ENCODE measurements at places on chromosomes 13 and 19.

DNA sequence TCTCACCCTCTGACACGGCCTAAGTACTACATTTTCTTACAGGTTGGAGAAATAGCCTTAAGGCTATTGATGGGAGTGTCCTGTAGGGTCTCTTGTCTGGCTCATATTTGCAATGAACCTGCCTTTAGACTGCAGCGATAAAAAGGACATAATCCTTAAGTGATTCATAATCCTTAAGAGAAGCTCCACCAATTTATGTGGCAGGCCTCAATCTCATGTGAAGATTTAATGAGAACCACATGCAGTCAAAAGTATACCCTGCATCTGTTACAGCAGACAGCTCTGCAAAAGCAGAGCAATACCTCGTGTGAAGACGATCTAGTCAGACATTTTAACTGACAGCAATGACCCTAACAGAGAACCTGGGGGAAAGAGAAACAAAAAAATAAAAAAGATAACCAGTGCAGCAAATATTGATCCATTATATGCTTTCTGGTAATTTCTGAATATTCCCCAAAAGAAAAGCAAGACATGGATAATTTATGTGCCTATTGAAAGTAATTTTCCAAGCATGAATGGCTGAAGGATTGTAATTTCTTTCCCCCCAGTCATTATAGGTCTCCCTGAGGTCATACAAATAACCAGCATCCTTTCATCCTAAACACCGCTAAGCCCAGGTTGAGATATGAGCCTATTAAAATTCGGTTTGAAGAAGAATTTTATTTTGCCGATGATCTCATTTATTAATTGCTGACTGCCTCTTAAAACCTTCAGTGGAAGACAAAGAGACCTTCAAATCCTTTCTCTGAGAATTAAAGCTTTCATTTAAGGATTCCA is 321.8 kb upstream of the NBEA start:
- DNase-seq = no peak

DNA sequence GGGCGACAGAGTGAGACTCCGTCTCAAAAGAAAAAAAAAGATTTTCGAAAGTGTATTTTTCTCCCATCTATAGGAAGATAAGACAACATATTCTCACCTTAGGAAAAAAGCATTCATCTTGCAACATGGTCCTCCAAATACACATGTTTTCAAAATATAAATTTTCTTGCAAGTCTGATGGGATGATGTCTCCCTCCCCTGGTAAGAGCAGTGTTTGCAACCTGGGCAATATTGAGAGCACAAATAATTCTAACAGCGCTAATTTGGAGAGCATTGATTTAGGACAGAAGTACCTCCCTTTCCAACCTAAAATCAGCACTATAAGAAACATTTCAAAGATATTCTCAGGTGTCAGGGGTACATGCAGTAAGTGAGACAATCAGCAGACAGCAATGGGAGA is 61.0 kb upstream of the SHISA2 start:
- DNase-seq = peak; percentile 5

DNA sequence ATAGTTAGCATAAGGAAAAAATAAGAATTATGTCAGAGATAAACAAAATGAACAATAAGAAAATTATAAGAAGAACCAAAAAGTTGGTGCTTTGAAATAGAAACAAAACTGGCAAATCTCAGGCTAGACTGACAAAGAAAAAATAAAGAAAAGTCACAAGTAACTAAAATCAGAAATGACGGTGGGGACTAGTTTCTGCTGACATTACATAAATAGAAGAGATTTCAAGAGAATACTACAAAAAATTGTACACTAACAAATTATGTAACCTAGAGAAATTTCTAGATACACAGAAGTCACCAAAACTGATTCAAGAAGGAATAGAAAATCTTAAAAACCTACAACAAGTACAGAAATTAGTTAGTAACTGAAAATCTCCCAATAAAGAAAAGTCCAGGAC is 355.6 kb upstream of the SGCG start:
- DNase-seq = no peak

DNA sequence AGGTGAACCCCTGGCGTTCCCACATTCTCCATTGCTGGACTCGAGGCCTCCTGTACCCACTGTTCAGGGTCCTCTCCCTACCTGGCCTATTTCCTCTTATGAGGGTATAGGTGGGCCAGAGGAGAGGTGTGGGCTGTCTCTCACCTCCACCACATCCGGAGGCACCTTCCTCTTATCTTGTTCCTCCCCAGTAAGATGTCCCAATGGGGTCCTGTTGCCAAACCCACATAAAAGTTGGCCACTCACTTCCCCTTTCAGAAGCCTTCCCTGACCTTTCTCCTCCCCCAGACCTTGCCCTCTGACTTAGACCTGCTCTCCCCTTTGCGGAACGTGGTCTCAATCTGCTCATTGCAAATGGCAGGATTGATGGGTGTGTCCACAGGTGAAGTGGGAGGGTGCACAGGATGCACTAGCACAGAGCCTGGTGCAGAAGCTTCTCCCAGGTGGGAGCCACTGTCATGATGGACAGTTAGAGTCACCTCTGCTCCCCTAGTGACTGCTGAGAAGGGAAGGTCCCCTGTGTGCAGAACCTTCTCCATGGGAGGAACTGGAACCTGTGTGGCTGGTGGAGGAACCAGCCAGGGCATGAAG is 1.3 kb downstream of the CYP4F3 start:
- DNase-seq = peak; percentile 79
